ENCODE measurements at places on chromosomes 2 and 18. TPM values are rescaled to one million over a fixed set of nuclear protein-coding genes. Genes with fewer than 3 reads are reported as not detected.

GRCh38 chr2:19839438-19839837 lies 62.3 kb downstream of the TTC32 start:
- no peak for DNase-seq

- no peak for DNase-seq
Observed at GRCh38 chr2:136901732-136902131, 136.4 kb downstream of the THSD7B start.

GRCh38 chr18:26868968-26869586 lies 3.6 kb upstream of the AQP4 start:
- DNase-seq = no peak

ANKRD53 gene
- 1.6 TPM for polyA plus RNA-seq

- no peak for DNase-seq
Observed at GRCh38 chr2:191629976-191630712, 47.8 kb upstream of the NABP1 start.

NFATC1 gene
- polyA plus RNA-seq = 10.2 TPM

CACNB4 gene
- 3.9 TPM for polyA plus RNA-seq

DNA sequence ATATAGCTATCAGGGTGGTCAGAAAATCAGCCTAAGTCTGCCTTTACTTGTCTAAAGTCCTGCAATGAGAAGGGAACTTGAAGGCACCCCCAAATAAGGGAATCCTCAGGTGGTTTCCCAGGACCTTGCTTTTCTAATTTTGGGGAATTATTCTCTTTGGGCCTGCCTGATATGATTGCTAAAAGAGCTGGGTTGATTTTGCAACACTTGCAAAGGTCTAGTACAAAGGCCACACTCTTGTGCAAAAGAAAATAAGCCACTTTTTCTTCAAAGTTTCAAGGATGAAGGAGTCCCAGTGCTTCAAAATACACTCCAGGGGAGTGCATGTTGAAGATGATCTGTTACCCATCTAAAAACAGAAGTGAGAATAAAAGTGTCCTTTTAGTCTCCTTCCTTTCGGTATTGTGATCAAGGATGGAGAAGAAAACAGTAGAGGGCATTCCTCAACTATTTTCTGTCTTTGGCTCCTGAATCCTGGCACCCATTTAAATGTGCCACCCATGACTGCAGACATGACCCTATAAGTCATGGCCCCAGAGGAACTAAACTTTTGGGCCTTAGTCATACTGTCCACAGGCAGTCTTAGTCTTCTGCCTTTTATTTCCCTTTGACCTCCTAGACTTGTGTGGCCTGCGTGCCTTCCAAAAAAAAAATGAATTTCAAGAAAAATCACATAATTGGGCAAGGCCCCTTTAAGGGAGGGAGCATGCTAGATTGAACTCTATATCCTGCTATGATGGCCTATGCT lies 5.1 kb downstream of the SULT1C3 start:
- no peak for DNase-seq

DNA sequence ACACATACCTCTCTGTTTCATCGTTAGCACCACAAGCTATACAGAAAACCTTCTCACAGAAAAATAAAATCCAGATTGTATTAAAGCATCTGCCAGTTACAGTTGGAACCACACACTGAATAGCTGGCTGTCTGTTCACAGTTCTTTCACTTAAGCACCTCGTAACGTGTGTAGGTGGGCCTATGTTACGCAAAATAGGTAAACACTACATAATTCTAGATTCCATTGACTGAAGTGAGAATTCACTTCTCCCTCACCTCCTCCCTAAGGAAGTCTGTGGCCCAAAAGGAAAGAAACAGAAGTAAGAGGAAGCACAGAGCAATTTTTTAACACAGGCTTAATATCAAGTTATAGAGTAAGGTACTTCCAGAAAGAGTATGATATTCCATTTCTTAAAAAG lies 24.9 kb downstream of the PELI1 start:
- no peak for DNase-seq

DNA sequence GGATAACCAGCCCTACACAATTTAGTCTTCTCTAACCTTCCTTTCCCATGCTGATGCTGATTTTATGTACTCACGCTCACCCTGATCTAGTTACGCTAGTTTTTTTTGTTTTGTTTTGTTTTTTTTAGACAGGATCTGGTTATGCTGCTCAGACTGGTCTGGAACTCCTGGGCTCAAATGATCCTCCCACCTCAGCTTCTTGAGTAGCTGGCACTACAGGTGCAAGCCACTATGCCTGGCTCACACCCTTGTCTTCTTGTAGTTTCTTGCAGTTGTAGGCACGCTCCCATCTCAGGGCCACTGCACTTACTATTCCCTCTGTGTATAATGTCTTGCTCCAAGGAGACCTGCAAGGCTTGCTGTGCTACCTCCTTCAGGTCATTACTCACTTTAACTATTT lies 6.2 kb downstream of the PELI1 start:
- DNase-seq = no peak

RSAD2 gene
- 2.5 TPM for polyA plus RNA-seq

GRCh38 chr2:67660015-67660602 lies 263.0 kb downstream of the ETAA1 start:
- DNase-seq = no peak

DNA sequence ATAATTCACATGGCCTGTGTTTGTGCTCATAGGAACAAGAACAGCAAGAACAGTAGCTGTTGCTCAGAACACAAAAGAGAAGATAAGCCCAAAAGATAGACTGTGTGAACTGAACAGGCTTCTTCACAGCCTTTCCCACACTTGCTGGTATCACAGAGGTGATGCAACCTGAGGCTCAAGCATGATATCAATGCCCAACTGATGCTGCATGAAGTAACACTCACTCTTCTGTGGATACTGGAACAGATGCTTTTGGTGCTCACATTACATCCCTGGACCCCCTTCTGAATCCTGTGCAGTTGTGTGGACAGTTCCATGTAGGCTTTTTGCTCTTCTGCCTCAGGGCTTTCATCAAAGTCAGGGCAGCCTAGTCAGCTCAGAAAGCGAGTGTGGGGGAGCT lies 88.4 kb upstream of the RND3 start:
- no peak for DNase-seq

GRCh38 chr2:167015806-167016205 lies 127.5 kb downstream of the XIRP2 start:
- no peak for DNase-seq

- no peak for DNase-seq
Observed at GRCh38 chr2:112693596-112693995, 27.2 kb upstream of the NT5DC4 start.

GRCh38 chr2:169507698-169508097 lies 1.8 kb upstream of the KLHL41 start:
- DNase-seq = no peak

DNA sequence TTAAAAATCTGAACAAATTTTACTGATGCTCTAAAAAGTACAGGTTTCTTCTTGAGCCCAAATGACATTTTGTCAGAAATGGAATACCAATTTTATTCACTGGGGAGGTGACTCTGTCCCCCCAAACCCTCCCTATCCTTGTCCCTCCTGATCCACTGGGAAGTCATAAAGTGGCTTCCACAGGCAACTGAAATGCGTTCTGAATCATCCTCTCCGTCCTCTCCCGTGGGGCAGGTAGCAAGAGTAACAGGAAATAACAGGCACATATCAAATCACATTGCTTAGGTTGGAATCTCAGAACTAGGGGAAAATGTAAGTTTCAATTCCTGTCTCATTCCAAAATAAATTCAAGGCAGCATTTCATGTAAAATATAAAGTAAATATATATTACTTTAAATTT lies 44.5 kb downstream of the MYL12B start:
- DNase-seq = no peak

- no peak for DNase-seq
Observed at GRCh38 chr2:206867006-206867405, 72.3 kb upstream of the CPO start.

SPATA3 gene
- polyA plus RNA-seq = not detected

- no peak for DNase-seq
Observed at GRCh38 chr18:73784853-73785252, 362.8 kb downstream of the FBXO15 start.

- DNase-seq = no peak
Observed at GRCh38 chr2:102094917-102095316, 47.6 kb upstream of the IL1R1 start.

DNA sequence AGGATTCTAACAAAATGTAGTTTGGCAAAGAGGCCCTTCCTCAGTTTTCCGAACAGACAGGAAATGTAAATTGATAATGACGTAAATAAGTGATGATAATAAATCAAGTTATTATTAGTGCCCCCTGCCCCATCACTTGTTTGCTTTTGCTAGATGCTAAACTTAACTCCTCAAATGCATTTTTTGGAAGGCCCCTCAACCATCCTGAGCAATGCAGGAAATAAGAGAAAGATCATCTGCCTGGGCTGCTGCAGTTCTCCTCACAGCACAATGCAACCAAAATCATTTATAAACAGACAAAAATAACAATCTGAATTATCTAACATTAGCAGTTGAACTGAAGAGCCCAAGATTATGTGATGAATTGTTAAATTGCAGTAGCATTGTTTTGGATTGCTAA lies 62.6 kb upstream of the PSMD14 start:
- DNase-seq = no peak

DNA sequence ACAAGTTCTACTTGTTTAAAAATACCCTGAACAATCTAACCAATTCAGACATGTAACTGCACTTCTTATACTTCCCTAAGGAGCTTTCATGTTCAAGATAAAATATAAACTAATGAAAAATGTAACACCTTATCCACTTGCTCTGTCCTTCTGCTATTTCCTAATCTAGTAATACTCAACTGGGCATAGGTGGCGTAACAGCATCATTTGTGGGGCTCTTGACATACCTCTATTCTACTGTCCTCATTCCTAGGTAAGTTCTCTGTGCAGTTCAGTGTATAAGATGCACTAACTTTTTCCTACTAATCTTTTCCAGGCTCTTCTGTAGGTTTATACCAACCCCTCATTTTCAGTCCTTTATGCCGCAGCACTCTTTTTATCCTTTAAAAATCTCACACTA lies 36.7 kb downstream of the PRKD3 start:
- DNase-seq = no peak

DNA sequence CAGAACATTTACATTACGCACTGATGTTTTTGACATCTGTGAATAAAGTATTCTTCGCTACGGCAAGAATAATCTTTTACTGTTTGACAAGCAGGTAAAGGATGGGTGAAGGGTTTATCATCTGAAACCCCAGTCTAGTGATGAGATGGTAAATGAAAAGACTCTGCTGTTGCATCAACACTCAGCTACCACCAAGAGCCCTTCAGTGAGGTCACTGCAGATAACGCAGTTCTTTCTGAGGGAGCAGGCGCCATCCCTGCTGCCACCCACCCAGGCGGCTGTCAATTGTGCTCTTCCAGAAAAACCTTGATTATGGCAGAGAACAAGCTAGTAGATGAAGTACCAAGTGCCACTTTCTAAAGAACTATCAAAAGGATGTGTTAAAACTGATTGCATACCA lies 58.7 kb downstream of the ABCG8 start:
- no peak for DNase-seq

DNA sequence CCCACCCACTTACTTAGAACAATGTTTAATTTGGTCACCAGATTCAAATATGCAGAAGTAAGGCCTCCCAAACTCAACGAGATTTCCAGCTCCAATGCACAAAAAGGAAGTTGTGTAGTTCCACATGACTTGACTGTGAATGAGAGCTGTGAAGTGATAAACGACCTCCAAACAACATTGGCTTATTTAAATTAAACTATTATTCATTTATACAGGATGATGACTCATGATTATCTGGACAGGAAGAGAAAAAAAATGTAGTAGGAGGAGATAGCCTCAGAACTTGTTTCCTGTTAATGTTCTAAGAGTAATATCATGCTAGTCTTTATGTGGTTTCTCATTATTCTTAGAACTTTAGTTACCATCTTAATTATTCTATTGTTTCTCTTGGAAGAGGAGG lies 237.3 kb downstream of the C1D start:
- no peak for DNase-seq

DNA sequence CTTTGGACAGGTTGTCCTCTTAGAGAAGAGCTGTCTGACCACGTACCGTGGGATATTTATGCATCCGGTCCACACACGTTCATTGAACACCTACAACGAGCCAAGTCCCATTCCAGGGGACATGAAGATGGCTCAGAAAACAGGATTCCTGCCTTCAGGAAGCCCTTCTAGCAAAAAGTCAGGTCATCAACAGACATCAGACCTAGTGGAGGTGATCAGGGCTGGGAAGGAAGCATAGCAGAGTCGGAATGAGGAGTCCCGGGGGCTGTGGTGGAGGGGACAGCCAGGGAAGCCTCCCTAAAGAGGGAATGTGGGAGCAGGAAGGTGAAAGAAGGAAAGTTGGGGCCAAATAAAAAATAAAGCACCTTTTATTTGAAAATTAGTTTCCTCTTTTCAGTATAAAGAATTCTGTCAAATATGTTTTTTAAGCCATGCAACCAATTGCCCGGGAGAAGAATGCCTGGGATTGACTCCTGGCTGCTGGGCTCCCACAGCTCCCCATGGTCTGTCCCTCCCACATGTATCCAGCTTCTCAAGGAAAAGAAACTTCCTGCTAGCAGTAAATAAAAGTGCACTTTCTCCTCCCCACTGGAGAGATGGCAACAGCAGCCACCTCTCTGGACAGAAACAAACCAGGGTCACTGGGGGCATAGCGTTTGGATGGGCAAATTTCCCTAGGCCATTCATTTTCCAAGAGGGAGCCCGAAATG lies 144.8 kb downstream of the SMAD7 start:
- DNase-seq = no peak

GRCh38 chr2:105187531-105187930 lies 54.0 kb upstream of the GPR45 start:
- no peak for DNase-seq

GRCh38 chr2:172742931-172743540 lies 7.4 kb downstream of the RAPGEF4 start:
- DNase-seq = no peak

- DNase-seq = peak; percentile 28
Observed at GRCh38 chr18:37270038-37270665, 295.4 kb downstream of the CELF4 start.

- DNase-seq = no peak
Observed at GRCh38 chr2:29160184-29160583, 45.0 kb downstream of the CLIP4 start.

- no peak for DNase-seq
Observed at GRCh38 chr2:203875471-203875870, 7.9 kb downstream of the CTLA4 start.

- DNase-seq = no peak
Observed at GRCh38 chr2:118634876-118635275, 212.6 kb downstream of the EN1 start.

STARD7 gene
- polyA plus RNA-seq = 105 TPM

DNA sequence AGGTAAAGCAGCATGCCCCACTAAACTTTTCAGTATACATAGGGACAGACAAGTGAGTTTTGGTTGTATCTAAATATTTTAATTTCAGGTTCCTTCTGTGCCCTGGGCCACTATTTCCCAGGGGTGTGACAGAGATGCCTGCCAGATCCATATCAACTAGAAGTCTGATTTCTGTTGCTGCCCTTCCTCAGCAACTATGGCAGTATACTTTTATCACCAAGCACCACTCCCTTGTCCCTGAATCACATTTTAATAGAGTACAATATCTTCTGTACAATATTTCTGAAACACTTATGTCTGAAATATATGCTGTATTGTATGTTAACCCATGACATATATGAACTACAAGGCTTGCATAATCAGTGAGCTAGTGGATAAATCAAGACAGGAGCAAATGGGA lies 117.6 kb downstream of the HIBCH start:
- DNase-seq = no peak

All from forelimb muscle (tissue), 1 donor.